ENCODE measurements at places on chromosomes 2 and 18.
A peak's percentile ranks its signal among the peaks of the same experiment; 100 is the strongest.

DNA sequence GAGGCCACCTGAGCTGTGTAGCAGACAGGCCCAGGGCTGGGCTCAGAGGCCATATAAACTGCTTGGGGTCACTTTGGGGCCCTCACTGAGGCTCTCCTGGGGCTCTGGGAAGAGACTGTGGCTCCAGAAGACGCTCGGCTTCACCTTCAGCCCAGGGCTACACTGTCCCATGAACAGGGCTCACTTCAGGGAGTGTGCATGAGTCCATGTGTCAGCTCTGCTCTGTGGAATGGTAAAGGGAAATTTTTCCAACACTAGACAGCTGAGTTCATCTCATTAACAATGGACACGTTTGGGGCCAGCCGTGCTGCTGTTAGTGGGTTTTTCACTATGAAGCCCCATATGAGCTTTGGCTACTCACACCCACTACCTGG, 65.4 kb upstream of the TFCP2L1 start:
- H3K4me1 ChIP-seq = no peaks in the 10 kb centered on the region
- no peak overlapping the region for H3K27ac ChIP-seq
- peaks cover 31% of the 10 kb centered on the region for H3K36me3 ChIP-seq
- H3K27me3 ChIP-seq = no peaks in the 10 kb centered on the region

DNA sequence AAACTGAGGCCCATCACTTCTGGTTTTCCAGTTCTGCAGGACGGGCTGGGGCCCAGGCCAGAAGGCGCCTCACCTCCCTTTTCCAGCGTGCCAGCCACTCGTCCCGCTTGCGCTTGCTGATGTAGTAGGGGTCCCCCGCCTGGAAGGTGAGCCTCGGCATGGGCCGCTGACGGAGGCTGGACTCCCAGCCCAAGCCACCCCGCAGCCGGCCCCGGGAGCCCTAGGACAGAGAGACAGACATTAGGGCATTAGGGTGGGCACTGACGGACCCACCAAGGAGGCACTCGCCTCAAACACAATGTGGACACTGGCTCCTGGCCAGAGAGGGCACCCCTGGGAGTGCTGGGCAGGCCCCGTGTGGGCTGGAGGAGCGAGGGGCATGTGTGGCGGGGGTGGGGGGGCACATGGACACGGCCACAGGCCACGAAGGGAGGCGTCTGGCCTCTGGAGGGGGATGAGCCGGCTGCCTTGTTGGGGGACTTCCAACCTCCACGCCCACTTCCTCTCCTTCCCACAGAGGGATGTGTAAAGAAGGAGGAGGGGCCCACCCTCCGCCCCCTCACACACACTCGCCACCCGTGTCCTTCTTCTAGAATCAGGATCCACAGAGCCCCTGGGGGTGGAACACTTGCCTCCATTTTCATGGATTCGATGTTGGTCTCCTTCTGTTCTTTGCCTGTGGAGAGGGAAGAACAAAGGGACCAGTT, 66.7 kb downstream of the DNMT3A start:
- peaks cover 69% of the 10 kb centered on the region for H3K4me1 ChIP-seq
- DNase-seq = no peak
- 0 out of 2 replicates have a peak, but pooled peaks cover 4% of the 10 kb centered on the region for H3K36me3 ChIP-seq
- no peak overlapping the region for H3K4me3 ChIP-seq
- no peaks in the 10 kb centered on the region for H3K27me3 ChIP-seq

- no peak for DNase-seq
- H3K4me1 ChIP-seq = no peaks in the 10 kb centered on the region
- no peak overlapping the region for H3K27ac ChIP-seq
- no peak overlapping the region for H3K4me3 ChIP-seq
- no peaks in the 10 kb centered on the region for H3K36me3 ChIP-seq
These were observed 33.6 kb downstream of the PLEKHA3 start for GRCh38 chr2:178513876-178514275.

DNA sequence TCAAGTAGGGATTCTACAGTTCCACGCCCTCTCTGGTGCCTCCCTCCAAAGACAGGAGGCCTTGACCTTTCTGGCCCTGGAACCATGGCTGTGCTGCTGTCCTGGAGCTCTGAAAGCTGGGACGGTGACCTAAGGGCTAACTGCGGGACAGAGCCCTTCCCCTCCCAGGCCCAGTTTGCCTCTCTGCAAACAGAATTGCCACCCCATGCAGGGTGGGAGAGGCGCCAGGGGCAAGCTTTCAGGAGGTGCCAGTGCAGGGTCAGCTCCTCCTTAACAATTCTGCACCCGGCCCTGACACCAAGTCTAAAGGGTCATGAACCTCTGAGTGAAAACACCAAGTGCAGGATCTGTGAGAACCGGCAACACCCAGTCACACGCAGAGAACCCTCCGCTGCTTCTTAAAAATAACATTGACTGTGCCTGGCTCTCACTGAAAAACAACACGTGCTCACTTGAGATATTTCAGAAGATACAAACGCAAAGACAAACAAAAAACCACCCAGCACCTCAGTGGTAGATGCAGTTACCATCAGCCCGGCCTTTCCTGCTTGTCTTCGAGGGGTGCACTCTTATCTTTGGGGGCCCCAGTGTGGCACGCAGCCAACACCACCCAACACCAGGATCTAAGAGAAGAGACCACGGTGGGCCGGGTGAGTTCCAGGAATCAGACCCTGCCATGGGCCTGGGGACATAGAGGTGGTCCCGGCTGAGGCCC, 1.1 kb upstream of the SNED1 start:
- no peaks in the 10 kb centered on the region for H3K36me3 ChIP-seq
- H3K4me3 ChIP-seq = no peak overlapping the region
- no peak for DNase-seq

GRCh38 chr18:50127516-50128210, 67.3 kb downstream of the MYO5B start:
- H3K4me3 ChIP-seq = no peak overlapping the region
- DNase-seq = no peak
- H3K4me1 ChIP-seq = no peaks in the 10 kb centered on the region
- H3K27ac ChIP-seq = no peak overlapping the region
- H3K27me3 ChIP-seq = no peaks in the 10 kb centered on the region

DNA sequence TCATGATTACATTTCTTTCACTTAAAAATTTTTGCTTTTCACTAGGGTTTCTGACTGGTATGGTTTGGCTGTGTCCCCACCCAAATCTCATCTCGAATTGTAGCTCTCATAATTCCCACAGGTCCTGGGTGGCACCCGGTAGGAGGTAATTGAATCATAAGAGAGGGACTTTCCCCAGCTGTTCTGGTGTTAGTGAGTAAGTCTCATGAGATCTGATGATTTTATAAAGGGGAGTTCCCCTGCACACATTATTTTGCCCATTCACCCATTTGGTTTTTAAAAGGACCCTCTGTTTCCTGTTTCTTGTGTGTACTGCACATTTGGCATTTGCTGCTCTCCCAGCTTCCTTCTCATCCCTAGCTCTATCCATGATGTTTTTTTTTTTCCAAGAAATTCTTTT, 27.8 kb upstream of the NETO1 start:
- H3K27ac ChIP-seq = no peak overlapping the region
- no peaks in the 10 kb centered on the region for H3K36me3 ChIP-seq
- H3K4me3 ChIP-seq = no peak overlapping the region
- DNase-seq = no peak
- no peaks in the 10 kb centered on the region for H3K27me3 ChIP-seq

GRCh38 chr2:238169708-238170251, 11.0 kb downstream of the ERFE start:
- no peak overlapping the region for H3K4me3 ChIP-seq
- peaks cover 7% of the 10 kb centered on the region for H3K36me3 ChIP-seq
- no peak overlapping the region for H3K27ac ChIP-seq
- H3K27me3 ChIP-seq = no peaks in the 10 kb centered on the region
- no peak for DNase-seq

- H3K4me3 ChIP-seq = no peak overlapping the region
- no peaks in the 10 kb centered on the region for H3K27me3 ChIP-seq
- no peak overlapping the region for H3K27ac ChIP-seq
- no peaks in the 10 kb centered on the region for H3K36me3 ChIP-seq
- no peaks in the 10 kb centered on the region for H3K4me1 ChIP-seq
These were observed 151.0 kb downstream of the ARL4C start for GRCh38 chr2:234345921-234346320.

DNA sequence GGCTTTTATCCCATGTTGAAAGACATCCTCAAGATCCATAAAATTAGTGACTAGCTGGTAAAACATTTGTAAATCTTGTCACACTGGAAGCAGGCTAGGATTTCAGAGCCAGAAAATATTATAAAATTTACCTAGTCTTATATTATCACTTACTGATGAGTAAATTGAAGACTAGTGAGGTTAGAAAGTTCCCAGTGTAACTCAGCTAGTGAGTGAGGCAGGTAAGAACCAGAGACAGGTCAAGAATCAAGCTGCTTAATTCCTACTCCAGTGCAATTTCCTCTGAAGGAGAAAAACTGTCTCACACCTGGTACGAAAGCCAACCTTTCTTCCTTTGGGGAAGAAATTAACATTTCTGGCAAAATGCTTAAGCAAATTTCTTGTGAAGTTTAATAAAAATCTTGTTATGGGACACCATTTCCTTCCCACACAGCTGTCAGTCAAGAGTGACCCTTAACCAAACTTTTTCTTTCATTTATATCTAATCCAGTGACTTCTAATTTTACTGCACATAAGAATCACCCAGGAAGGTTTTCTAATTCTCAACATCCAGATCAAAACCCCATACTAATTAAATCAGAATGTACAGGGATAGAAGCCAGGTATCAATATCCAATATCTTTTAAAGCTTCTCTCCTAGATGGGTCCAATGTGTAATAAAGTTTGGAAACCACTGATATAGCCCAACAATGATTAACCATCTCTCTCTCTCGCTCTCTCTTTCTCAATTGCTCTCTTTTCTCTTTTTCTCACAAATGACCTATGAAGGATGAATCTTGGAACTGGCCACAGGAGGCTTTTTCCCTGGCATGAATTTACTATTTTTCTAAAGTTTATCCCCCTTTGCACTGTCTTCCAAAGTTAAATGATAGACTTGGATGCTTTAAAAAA, 264.3 kb upstream of the SLC39A10 start:
- H3K4me3 ChIP-seq = no peak overlapping the region
- H3K4me1 ChIP-seq = no peaks in the 10 kb centered on the region
- H3K27me3 ChIP-seq = no peaks in the 10 kb centered on the region

DNA sequence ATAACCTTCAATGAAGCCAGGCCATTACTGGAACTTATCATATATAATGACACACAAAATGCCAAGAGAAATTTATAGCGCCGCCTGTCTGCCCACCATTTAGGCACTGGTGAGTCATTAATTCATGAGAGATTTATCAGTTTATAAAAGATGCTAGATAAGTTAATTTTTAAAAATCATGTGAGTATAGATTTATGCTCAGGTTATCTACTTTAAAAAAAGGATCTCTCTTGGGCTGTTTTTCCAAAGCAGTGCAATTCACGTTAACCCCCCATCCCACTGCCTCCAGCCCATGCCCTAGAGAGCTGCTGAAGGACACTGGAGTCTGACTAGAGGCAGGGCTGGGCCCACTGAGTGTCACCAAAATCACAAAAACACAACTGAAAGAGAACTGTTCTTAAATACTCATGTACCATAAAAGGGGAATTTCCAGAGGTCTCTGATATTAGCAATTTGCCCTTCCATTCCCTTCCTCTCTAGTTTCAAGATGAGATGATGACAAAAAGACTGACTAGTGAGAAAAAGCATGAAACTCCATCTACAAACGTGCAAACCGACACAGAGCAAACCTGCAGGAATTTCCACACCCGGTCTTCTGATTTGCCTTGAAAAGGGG, 160.8 kb downstream of the BCL2 start:
- peak; percentile 92 for DNase-seq
- H3K27ac ChIP-seq = peak overlapping the region; percentile 100

GRCh38 chr18:51020536-51020935, 9.5 kb upstream of the SMAD4 start:
- H3K4me1 ChIP-seq = no peaks in the 10 kb centered on the region
- no peaks in the 10 kb centered on the region for H3K27me3 ChIP-seq
- no peak for DNase-seq
- no peak overlapping the region for H3K27ac ChIP-seq
- no peaks in the 10 kb centered on the region for H3K36me3 ChIP-seq

DNA sequence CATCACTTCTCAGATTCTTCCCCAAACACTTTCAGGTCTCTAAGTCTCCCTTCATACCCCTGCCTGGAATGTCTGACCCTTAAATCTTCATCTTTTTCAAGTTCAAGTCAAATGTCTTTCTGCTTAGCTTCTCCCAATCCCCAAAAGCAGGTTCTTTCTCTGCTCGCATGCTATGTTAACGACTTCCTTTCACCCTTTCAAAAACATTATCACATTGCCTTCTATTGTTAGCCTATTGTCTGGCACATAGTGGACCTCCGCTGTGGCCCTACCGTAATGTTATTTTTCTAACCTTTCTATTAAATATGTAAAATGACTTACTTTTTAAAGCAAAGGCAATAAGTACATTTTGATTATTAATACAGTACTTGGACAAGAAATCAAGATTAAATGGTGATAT, 2.2 kb downstream of the CDKL4 start:
- DNase-seq = no peak
- H3K36me3 ChIP-seq = no peaks in the 10 kb centered on the region
- no peak overlapping the region for H3K27ac ChIP-seq
- no peaks in the 10 kb centered on the region for H3K4me1 ChIP-seq
- no peak overlapping the region for H3K4me3 ChIP-seq
- H3K27me3 ChIP-seq = no peaks in the 10 kb centered on the region

GRCh38 chr2:42101206-42102023, 53.6 kb downstream of the PKDCC start:
- peak overlapping the region; percentile 47 for H3K4me3 ChIP-seq
- H3K36me3 ChIP-seq = no peaks in the 10 kb centered on the region
- H3K27ac ChIP-seq = peak overlapping the region; percentile 94
- H3K4me1 ChIP-seq = peaks cover 83% of the 10 kb centered on the region

DNA sequence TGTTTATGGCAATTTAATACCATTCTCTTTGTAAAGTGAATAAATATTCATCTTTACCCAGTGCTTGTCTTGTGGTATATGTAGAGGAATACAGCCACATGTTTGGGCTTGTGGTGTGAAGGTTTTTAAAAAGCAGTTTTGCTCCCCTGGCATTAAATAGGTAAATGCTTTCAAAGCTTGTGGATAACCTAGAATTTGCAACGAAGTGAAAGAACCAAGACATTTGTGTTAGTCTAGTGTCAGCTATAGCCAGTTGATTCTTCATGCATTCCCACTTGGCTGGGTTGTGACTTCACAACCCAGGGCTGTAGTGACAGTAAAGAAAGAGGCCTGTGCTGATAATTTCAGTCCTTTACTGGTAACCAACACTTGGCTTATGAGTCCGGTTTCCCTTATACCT, 32.9 kb upstream of the TOGARAM2 start:
- no peak for DNase-seq
- H3K27ac ChIP-seq = no peak overlapping the region
- no peaks in the 10 kb centered on the region for H3K4me1 ChIP-seq
- no peaks in the 10 kb centered on the region for H3K27me3 ChIP-seq
- H3K4me3 ChIP-seq = no peak overlapping the region

DNA sequence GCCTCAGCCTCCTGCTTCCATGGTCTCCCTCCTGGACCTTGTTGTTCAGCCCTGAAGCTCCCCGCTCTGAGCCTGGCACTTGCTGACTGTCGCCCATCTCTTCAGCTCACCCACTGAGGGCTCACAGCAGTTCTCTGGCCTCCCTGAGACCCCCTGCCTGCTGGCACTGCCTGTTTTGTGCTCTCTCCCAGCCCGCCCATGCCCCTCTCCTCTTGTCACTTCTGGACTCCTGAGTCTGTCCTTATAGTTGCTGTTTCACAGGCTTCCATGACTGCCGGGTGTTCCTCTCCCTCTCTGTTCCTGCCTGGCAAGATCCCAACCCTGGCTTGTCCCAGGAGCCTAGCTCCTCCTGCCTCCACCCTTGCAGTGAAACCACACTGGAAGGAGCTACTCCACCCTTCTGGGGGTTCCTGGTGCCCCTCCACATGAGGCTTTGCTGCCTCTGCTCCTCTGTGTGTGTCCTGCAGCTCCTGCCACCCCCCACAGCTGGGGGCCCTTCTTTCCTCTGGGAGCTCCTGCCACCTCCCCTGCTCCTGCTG, 110.6 kb downstream of the CEP192 start:
- no peak overlapping the region for H3K4me3 ChIP-seq
- no peaks in the 10 kb centered on the region for H3K4me1 ChIP-seq
- H3K36me3 ChIP-seq = peaks cover 24% of the 10 kb centered on the region
- DNase-seq = no peak
- H3K27me3 ChIP-seq = no peaks in the 10 kb centered on the region

All from GM12878 (cell line).